ENCODE measurements at places on chromosomes 16 and 17.

DNA sequence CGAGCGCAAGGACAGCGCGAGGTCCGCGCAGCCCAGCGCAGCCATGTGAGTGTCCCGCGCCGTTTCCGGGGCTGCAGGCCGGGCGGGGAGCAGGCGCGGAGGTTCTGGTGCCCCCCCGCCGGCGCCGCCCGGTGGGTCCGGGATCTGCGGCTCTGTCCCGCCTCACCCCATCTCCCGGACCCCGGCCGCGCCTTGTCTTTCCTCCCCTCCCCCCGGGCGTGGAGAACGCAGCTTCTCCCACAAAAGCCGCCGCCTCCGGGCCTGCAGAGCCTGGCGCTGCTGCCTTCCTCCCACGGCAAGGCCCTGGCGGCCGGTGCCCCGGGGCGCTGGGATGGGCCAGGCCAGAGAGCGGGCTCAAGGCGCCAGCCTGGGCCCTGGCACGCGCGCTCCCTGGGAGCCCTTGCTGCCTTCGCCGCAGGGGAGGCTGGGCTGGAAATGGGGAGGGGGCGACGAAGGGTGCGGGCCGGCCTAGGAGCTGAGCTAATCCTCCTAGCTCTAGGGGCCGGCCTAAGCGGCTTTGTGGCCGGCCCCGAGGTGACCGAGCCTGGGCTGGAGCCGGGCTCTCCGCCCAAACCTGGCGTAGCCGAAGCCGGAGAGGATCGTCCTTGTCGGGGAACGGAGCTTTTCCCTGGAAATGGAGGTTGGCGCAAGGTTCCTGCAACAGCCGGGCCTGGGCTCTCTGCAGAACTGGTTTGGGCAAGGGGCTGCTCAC, 397 bp downstream of the RIPOR1 start:
- DNase-seq: no peak

DNA sequence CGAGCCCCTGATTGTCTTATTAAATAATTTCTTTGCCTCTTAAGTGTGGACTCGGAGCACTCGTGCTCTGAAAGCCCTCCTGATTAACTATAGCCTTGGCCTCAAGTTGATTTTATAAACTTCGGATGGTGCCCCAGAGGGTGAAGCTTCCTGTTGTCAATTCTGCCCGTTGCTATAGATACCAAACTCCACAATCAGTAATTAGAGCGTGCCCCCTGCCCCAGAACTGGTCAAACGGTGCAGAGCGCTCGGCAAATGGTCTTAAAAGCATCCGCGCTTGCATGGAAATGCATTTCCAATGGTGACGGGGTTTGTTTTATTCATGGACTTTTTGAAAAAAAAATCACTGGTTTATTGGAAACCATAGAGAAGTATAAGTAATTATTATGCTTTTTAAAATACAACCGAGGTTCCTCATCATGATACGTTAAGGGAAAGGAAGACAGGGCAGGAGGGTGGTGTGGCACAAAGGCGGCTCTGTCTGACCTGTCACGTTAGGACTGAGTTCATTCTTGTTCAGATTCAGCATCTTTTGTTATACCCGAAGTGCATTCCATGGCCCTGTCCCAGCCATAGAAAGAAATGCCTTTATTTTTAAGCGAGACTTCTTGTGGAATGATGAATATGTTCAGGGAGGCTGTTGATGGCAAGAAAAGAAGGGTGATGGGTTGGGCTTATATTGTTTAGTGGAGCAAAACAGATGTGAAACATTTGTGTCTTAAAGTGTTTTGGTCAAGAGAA, 476.4 kb downstream of the MAF start:
- DNase-seq: no peak

DNA sequence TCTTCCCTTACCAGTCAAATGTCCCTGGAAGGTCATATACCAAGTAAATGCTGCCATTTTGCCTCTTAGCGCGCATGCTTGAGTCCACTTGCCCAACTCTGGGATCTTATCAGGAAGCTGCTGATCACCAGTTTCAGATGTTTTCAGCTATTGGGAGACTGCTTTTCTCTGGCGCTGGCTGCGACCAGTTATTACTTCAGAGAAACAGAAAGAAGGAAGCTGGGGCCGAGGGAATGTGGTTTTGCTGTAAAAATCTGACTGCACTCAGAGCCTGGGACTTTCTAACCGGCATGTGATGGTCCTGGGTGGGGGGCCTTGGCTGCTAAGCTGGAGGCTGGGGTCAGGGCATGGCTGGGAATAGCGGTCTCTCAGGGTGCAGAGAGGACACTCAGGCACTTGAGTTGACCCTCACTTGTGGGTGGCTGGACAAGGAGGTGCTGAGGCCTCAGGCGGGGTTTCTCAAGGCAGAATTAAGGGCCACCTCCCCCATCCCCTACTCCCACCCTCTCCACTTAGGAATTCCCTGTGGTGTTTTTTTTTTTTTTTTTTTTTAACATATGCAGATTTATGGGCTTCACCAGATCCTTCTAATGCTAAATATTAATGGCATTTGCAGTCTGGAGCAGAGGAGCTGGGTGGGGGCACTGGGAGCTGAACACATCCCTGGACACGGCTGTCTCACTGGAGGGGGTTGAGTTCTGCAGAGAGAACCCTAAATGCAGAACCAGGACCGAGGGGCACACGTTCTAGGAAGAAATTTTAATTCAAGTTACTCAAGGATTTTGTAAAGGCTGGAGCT, 145.8 kb downstream of the CYLD start:
- DNase-seq: peak; percentile 22

- no peak for DNase-seq
These were observed 139.3 kb downstream of the KCNJ2 start for GRCh38 chr17:70308618-70309017.

DNA sequence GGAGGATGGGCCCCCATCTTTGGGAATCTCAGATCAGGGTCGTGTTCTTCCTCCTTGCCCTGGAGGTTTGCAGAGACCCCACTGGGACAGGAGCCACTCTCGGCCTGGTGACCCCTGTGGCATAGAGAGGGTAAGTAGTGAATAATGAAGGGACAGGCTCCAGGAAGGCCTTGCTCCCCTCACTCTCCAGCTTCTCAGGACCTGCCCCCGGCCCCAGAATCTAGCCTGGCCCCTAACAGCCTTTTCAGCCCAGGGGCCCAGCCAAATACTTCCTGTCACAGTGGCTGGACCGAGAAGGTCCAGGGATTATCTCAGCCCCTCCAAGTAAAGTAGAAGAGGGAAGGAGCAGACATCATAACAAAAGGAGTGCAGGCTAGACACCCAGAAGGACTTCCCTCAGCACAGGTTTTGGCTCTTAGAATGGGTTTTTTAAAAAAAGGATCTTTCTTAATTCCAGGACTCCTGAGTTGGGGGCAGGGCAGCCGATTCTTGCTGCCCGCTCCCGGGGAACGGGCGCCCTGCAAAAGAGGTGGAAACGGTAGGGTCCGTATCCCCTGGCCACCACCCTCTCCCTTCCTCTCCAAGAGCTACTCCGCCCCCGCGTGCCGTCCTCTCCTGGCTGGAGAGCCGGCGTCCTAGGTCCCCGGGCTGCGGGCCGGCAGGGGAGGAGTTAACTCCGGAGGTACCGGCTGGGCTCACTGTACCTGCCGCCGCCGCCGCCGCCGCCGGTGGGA, 559 bp upstream of the NXPH3 start:
- DNase-seq: no peak

- DNase-seq: no peak
These were observed at the start of gene GHDC for GRCh38 chr17:42193969-42194899. GHDC (minus strand) TSS chr17:42194494; CDS start chr17:42193581, 913 bp downstream.

DNA sequence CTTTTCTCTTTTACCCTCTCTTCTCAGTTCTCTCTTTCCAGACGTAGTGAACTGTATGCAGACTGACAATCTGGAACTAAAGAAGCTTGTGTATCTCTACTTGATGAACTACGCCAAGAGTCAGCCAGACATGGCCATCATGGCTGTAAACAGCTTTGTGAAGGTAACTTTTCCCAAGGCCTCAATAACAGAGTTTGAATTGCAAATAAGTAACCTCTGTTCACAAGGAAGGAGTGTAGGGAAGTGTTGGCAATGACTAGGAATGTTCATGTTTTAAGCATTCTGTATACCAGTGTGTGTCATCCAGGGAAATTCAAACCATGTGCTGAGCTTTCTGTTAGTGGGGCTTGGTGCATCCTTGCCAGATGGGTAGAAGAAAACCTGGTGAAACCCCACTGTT, 18.6 kb downstream of the AP2B1 start:
- no peak for DNase-seq

GRCh38 chr16:72401084-72401361, 229.1 kb upstream of the PMFBP1 start:
- DNase-seq: no peak
